RWPE2 (cell line): ENCODE measurements at places on chromosomes 11 and 22.

- no peak for DNase-seq
Observed at GRCh38 chr11:134838708-134839107, 426.7 kb upstream of the B3GAT1 start.

GRCh38 chr11:77088236-77089003 lies 14.2 kb upstream of the OMP start:
- peak; percentile 15 for DNase-seq

- no peak for DNase-seq
Observed at GRCh38 chr11:47980907-47981621, 705 bp downstream of the PTPRJ start.

DNA sequence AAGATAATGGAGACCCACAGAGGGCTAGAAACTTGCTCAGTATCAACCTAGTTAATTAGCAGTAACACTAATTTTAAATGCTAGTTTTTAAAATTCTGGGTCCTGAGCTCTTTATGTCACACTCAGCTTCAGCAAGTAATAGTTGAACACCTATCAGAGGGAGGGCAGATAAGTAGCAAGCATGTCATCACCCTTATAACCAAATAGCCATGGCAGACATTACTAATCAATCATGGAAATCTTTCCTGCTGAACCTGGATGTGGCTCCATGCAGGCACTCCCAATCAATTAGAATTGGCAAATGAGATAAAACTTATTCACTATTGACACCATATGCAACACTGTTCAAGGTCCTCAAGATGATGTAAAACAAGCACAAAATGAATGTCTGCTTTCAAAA lies 111.5 kb upstream of the SEZ6L start:
- DNase-seq, result no peak

GRCh38 chr11:85948884-85949283 lies 93.7 kb downstream of the CCDC83 start:
- no peak for DNase-seq

- DNase-seq, result no peak
Observed at GRCh38 chr11:77236901-77237300, 64.6 kb downstream of the GDPD4 start.

GRCh38 chr11:128965485-128965884 lies 22.8 kb upstream of the TP53AIP1 start:
- DNase-seq, result no peak

DNA sequence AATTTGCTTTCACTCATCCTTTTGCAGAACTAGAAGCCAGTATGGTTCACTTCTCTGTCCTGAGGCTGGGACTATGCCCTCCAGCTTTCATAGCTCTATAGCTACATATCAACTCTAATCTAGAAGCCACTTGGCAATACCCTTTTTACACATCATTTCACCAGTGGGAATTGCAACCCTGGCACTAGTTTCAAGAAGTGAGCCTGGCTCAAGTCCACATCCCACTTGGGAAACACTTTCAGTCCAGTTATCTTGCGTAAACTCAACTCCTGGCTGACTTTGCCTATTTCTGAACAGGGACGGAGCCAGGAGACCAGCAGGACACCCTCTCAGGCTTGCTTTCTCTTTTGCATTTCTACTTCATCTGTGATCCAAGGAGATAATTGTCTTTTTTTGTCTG lies 19.9 kb upstream of the FAT3 start:
- DNase-seq, result no peak

- peak; percentile 98 for DNase-seq
Observed at GRCh38 chr11:65487467-65488272, 11.2 kb upstream of the MALAT1 start.

DNA sequence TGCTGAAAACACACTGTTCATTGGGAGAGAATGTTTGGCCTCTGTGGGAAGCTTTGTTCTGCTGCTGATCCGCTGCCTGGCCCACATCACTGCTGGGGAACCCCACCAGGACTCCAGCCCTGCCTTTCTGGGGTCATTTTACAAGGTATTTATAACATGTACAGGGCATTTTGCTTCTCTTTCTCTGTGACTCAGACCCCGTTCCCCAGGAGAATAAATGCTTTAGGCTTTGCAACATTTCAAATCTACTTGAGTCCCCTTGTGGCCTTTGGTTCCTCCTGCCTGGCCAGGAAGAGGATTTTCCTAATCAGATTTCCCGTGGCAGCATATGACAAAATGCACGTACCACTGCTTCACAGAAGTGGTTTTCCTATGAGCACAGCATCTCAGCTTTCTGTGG lies 43.0 kb downstream of the BTG4 start:
- DNase-seq, result no peak

- DNase-seq, result no peak
Observed at GRCh38 chr11:96794152-96794551, 404.3 kb downstream of the JRKL start.

GRCh38 chr11:108221371-108221770 lies 1.1 kb downstream of the NPAT start:
- no peak for DNase-seq

DNA sequence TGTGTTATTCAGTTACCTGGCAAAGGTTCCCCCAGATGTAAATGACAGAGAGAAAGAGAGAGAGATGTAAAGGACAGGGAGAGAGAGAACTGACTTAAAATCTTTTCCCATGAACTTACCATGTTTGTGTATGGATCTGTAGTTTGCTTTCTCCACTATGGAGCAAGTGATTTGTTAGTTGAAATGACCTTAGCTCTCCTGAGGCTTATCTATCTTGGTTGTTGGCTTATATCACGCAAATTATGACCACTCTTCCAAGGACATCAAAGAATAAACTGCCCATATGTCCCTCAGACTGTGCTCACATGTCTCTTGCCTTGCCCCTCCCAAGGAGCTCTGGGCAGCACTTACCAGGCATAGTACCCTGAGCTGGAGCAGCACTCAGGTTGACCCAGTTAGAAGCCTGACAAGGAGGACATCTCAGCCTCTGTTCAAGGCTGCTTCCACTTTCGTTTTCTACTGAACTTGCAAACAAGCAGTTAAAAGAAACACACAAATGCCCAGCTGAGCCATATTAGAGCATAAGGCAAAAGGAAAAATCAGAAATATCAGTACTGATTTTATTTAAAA lies 95.3 kb upstream of the RCN1 start:
- DNase-seq, result no peak

DNA sequence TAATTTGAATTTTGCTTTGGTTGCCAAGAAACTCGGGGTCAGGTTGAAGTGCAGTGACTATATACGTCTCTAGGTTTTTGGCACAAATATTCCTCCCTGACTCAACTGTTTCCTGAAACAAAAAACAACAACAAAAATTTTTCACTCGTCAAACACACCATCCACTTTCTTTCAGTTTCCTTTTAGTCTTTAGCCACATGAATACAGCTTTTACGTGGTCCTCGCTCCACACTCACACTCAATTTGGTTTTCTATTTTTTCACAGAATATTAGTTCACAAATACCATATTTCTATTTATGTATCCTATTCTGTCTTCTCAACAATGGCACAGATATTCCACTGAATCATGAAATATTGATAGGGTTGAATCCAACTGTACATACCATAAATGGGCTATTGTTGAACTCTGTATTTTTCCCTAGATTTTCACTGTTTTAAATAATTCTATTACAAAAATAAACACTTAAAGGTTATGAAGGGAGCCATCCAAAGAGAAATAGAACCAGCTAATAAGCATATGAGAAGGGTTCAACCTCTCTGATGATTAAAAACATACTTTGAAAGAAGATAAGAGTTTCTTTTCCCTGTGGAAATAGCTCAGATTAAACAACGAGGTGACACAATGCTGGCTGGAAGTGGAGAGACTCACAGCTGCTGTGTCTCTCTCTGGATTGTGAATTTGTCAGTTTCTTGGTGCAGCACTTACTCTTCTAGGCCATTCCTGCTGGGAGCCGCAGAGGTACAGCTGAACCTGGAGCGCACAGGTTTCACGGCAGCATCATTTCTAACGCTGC lies 5.1 kb upstream of the FBLN1 start:
- no peak for DNase-seq

DNA sequence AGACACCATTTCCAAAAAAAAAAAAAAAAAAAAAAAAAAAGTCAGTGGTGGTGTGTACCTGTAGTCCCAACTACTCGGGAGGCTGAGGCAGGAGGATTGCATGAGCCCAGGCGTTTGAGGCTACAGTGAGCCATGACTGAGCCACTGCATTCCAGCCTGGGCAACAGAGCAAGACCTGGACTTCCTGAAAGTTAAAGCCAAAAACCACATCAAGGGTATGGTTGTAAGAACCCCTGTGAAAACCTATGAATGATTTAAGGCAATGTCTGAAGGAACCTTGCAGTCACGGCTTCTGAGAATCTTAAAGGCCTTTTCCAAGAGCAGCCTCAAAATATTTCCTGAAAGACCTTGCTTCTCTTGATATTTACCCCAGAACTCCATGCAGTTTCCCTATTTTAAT lies 30.5 kb upstream of the MSANTD2 start:
- DNase-seq, result no peak

DNA sequence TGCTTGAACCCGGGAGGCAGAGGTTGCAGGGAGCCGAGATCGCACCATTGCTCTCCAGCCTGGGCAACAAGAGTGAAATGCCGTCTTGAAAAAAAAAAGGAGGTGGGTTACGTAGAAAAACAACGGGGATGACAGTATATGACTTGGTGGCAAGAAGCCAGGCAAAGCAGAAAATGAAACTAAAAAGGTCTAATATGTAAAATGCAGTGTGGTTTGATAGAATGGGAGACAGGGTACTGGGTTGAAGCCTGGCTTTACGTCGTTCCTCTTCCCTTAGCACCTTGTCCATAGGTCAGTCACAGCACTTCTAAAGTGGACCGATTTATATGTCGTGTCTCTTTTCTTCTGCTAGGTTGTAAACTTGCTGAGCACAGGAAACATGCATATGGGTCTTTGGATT lies 274.9 kb upstream of the ZC3H12C start:
- DNase-seq, result no peak

DNA sequence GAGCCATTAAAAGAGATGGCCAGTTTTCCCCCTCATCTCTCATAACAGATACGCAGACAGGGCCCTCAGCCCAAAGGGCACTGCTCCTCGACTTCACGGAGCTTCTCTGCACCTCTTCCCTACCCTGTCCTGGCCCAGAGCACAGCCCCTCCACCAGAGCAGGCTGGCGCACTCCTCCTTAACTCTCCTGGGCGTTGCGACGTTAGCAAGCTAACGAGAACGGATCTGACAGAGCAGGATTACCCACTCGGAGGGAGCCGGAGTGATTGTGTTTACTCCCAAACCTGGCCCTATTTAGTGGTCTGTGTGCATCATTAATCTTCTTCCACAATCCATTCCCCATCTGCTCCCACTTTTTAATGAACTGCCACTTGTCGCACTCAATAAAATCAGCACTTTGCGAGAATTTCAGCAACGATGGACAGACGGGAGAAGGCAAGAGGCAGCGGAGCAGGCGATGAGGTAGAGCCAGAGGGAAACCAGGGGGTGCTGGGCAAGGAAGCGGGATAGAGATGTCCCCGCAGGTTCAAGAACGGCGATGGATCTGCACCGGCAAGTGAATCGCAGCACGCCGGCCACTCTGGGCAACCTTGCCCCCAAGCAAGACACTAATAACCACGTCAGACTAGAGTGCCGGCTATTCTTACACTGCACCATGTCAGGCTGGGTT lies 159.4 kb downstream of the BUD13 start:
- DNase-seq, result no peak

GRCh38 chr11:7892059-7892699 lies 38.9 kb downstream of the OR10A6 start:
- no peak for DNase-seq
